ENCODE measurements at places on chromosomes 6 and 20.
A peak's percentile ranks its signal among the peaks of the same experiment; 100 is the strongest.

DNA sequence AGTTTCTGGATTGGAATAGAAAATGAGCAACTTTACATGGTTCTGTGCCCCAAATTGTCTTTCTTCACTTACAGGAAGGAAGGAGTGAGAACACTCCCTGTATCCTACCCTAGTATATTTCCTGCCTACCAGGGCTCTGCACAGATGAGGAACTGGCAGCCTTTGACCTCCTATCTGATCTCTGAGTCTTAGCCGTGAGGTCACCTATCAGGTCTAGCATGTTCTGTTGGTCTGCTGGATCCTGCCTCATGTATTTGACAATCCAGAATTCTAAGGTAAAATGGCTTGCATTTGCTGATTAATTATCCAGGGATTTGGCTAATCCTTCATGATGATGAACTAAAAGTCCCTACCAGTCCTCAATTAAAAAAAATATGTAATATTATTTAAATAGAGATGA, 35.0 kb upstream of the TRAM2 start:
- DNase-seq = no peak

- no peak for DNase-seq
Measured at GRCh38 chr20:18635380-18635779, 47.5 kb downstream of the DTD1 start.

GRCh38 chr6:100484474-100484873, 19.8 kb upstream of the SIM1 start:
- DNase-seq = no peak

- DNase-seq = no peak
Measured at GRCh38 chr6:157982563-157983405, 1.1 kb downstream of the SYNJ2 start.

DNA sequence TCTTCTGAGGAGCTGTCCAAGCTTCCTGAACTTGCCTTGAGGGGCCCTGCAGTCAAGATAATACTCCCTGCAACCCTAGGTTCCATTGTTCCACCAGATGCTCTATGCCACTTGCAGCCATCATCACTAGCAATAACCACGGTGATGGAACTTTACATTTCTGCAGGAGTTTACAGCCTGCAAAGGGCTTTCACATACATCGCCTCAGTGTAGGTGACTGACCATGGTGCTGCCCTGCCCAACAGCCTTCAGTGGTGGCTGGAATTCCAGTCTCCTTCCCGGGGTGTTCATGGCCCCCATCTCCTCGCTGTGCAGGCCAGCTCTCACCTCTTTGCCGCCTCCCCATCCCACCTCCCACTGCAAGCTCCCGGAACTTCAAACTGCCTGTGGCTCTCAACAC, 225.5 kb upstream of the ECI2 start:
- no peak for DNase-seq

GRCh38 chr6:79782792-79783580, 151.9 kb downstream of the SH3BGRL2 start:
- no peak for DNase-seq

- DNase-seq = no peak
Measured at GRCh38 chr20:37365760-37366638, 20.1 kb downstream of the SRC start.

DNA sequence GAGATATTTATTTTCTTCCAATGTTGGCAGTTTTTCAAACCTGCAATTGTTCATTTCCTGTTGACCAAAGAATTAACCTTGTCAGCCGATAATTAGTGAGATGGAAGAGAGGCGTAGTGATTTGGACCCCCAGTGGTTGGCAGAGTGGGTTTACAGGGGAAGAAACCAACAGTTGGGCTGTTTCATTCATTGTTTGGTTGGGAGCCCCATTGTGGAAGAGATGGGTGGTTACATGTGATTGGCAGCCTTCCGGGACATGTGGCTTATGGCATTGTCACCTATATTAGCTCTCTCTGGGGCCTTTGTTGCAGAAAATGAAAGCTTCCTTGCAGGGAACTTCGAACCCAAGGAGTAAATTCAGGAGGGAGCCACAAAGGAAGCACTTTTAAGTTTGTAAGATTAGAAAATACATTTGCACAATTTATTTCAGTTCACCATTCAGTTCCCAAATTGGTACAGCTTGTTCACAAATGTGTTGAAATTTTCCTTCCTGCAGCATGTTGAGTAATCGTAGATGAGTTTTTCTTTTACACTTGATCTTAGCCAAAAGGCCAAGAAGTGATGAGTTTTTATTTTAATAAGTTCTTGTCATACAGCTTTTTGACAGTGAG, 50.3 kb upstream of the CDKAL1 start:
- no peak for DNase-seq

GRCh38 chr6:145863366-145863765, 48.8 kb upstream of the FBXO30 start:
- DNase-seq = no peak

GRCh38 chr6:148736774-148737412, 9.9 kb upstream of the UST start:
- DNase-seq = no peak

DNA sequence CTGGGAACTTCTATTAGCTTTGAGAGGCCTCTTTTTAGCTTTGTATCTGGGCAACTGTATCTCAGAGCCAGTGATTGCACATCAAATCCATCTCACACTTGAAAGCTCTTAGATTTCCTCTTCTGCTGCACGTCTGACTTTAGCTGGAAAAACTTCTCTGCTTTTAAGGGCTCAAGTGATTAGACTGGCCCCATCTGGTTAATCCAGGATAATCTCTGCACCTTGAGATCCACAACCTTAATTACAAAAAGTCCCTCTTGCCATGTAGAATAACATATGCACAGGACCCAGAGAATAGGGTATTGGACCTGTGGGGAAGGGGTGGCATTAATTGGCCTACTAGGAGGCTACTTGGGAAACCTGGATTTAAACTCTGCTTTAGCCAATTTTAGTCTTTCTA, 24.2 kb downstream of the KLHL31 start:
- no peak for DNase-seq

DNA sequence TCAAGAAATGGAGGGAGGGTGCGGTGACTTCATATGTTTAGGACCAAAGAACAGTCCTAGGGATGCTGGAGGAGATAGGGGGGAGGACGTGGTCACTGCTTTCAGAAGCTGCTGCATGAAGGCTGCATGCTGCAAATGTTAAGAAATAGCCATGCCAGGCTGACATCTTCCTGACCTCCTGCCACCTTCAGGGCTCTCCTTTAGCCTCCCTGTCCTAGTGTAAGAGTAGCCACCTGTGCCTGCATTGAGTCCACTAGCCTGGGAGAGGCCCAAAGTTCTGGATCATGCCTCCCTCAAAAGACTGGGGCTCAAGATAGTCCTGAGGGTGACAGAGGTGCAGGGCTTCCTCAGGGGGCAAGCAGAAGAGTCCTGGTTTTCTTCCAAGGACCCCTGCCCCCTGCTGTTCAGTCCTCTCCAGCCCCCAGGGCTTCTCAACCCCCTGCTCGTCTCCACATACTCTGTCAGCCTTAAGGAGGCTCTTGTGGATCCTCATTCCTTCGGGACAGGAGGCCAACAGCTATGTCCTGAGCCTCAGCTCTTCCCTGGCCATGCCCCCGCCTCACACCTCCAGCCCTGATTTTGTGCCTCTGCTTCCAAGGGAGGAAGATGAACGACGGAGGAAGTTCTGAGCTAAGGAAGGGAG, 96.3 kb downstream of the MRPL14 start:
- DNase-seq = no peak

GRCh38 chr6:133892813-133893691, 4.1 kb downstream of the TCF21 start:
- no peak for DNase-seq

GRCh38 chr20:57794600-57795341, 85.0 kb upstream of the PMEPA1 start:
- no peak for DNase-seq

- DNase-seq = no peak
Measured at GRCh38 chr20:47546184-47547033, 44.7 kb downstream of the NCOA3 start.

GRCh38 chr6:63904650-63905248, 269.1 kb downstream of the PHF3 start:
- no peak for DNase-seq

DNA sequence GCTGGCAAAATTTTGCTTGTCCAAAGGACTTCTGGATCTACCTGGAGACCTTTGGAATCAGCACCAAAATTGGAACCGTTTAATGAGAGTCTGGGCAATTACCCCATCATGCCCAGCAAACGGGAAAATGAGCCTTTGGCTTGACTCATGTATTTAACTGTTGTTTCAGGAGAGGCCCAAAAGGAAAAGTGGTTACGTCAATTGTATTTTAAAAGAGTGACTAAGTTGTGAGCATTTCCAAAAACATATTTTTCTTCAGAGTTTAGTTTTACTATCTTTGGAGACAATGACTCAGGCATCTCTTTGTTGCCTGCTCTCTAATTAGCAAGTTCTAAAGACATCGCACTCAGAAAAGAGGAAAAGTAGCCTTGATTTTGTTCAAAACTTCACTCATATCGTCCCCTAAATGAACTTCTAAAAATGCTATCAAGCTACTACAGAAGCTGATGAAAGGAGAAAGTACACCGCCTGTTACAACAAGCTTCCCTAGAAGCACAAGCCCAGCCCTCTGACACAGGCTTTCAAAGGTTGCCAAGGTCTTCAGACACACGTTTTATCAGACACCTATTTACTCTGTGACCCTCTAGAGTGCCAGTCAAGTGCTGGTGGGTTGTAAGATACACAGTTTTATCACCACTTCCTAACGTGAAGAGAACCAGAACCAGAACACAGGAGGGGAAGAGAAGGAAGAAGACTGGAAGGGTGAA, 146.2 kb downstream of the TBX18 start:
- no peak for DNase-seq

GRCh38 chr20:34401741-34402455, 38.8 kb downstream of the ITCH start:
- DNase-seq = peak; percentile 11

- DNase-seq = no peak
Measured at GRCh38 chr6:125944896-125945295, 11.7 kb upstream of the HINT3 start.

GRCh38 chr20:17834804-17835203, 133.8 kb downstream of the SNX5 start:
- no peak for DNase-seq

DNA sequence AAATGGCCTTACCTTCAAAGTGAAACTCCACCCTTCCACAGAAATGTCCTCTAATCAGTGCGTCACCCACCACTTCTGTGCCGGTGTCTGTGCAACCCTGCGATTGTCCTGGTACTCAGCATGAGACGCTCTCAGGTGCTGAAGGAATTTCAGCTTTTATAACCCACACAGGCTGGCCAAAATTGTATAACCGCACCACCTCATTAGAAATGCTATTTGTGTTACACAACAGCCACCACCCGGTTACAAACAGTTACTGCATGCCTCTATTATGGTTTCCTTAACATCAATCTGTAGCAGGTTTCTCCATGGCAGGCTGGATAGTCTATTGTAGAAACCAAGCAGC, 51.5 kb downstream of the SLC23A2 start:
- DNase-seq = no peak
